ENCODE measurements at places on chromosomes 2 and 18.

- no peak for DNase-seq
These were observed 68.3 kb upstream of the MYT1L start for GRCh38 chr2:2399396-2399795.

GRCh38 chr2:101559551-101559950 lies 84.6 kb upstream of the RFX8 start:
- DNase-seq, result no peak

- DNase-seq, result no peak
These were observed 173.3 kb downstream of the OSR1 start for GRCh38 chr2:19185086-19185485.

- no peak for DNase-seq
These were observed 15.9 kb downstream of the CAPG start for GRCh38 chr2:85394261-85394681.

DNA sequence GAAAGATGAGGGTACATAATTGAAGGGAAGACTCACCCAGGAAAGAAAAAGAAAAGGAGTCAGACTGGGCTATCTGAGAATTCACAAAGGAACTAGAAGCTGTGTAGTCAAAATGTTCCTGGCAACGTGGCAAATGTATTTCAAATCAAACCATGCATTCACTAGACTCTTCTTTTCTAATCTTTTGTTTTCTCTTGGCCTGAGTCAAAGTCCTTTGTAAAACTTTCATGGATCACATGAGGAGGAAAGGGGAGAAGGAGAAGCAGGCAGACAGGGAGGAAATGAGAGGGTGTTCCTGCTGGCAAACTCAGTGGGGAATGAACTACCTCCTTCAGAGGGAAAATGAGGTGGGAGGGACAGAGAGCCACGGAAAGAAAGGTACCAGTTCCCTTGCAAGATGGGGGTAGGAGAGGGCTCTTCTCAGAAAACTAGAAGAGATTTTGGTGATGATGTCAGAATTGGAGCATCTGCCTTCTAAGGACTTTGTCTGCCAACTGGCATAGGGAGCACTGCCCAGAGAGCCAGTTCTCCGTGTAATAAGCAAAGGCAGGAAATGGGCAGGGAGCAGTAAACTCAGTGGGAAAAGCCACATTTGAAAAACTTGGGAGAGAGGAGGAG lies 51.4 kb downstream of the SLC8A1 start:
- no peak for DNase-seq

DNA sequence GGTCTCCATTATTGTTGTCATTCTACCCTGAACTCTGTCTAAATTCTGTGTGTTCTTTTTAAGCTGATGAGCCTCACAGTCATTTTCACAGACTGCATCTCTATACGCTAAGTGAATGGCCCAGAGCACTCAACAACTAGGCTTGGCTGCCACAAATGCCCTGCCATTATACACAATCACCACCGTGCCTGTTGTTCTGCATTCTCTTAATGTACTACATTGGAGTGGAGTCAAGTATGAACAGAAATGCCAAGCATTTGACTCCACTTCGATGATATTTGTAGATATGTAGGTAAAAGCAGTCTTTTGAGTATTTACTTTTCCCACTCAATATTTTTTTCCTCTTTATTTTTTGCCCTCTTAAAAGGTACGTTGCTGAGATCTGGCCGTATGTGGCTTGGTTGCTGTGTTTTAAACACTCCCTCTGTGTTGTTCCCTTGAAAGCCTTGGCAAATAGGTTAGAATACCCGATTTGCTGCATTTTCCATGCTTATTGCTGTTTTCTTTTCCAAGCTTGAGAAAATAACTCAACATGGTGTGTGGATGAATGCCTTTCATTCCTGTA lies 36.2 kb upstream of the TMEFF2 start:
- no peak for DNase-seq

GRCh38 chr2:209501579-209501978 lies 77.7 kb downstream of the MAP2 start:
- DNase-seq, result no peak

GRCh38 chr2:100821255-100821910 lies 1.4 kb downstream of the NPAS2 start:
- no peak for DNase-seq

- peak; percentile 6 for DNase-seq
These were observed 759 bp downstream of the PPP4R3B start for GRCh38 chr2:55616551-55617174.

- DNase-seq, result no peak
These were observed 98.6 kb downstream of the NOL4 start for GRCh38 chr18:34126121-34126520.

GRCh38 chr18:65411061-65411460 lies 339.8 kb upstream of the CDH7 start:
- DNase-seq, result no peak

- DNase-seq, result peak; percentile 37
These were observed at the start of gene SLC30A3 for GRCh38 chr2:27262379-27263286. Gene SLC30A3 (minus strand): TSS chr2:27263047. CDS start chr2:27262906, 141 bp downstream.

DNA sequence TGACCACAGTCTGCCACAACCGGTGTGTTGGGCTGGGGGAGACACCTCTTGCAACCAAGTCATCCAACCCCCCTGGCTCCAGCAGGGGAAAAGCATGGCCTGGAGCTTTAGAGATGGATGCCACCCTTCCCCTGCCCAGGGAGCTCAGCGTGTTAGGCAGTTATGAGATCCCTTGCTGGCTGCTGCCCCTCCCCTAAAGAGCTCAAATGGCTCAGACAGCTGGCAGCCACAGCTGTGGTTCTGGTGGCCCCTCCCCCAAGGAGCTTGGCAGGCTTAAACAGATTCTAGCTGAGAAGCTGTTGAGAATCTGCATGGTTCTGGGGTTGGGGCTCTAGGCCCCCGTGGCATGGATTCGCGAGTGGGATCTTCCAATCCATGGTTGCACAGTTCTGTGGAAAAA lies 64.7 kb downstream of the TEX51 start:
- DNase-seq, result no peak

- DNase-seq, result no peak
These were observed 3.8 kb downstream of the VSNL1 start for GRCh38 chr2:17544256-17544655.

- DNase-seq, result no peak
These were observed 60.5 kb downstream of the NDUFA10 start for GRCh38 chr2:239964399-239965185.

Data from stimulated activated CD8-positive, alpha-beta memory T cell treated with anti-CD3 and anti-CD28 coated beads, Interleukin-7, amount 100 ng/mL, for 1 hour (primary cell).